NCI-H1694 treated with DMSO at 0.1 percent for 48 hours (cell line): ENCODE measurements at places on chromosomes 11 and 22.

DNA sequence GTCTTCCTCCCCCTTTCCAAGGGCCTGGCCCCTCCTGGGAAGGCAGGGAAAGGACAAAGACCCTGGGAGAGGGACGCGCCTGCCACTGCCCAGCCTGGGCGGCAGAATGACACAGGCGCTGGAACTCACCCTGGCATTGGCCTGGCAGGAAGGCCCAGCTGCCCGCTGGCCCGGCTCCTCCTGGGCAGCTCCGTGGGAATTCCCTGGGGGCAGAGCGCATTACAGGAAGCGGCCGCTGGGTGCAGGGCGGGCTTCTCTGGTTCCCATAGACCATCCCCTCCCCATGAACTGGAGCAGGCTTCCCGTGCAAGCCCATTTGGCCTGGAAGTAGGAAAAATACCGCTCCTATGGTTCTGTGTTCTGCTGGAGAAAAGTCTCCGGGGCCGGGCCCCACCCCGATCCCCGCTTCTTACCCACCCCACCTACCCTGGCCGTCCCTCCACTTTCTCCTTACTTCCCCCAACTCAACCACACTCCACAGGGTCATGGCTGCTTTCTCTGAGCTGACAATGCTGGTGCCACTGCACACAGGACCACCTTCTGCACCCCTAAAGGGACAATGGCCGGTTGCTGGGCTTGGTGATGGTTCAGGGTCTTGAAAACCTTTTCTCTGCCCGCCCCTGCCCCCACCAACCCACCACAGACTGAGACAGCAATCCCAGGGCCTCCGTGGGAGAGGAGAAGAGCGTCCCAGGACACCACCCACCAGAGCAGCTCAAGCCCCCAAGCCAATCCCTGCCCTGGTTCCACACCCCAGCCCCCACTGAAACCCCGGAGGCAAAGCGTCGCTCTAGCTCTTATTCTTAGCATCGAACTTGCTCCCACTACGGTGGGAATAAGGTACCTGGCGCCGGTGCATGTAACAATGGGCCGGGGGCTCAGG is 58.9 kb downstream of the LINC01488 start:
- DNase-seq, result no peak

GRCh38 chr22:34913826-34914225 is 152.1 kb upstream of the ISX start:
- no peak for DNase-seq

- no peak for DNase-seq
These were observed 25.4 kb upstream of the MUC5B start for GRCh38 chr11:1197431-1197885.

DNA sequence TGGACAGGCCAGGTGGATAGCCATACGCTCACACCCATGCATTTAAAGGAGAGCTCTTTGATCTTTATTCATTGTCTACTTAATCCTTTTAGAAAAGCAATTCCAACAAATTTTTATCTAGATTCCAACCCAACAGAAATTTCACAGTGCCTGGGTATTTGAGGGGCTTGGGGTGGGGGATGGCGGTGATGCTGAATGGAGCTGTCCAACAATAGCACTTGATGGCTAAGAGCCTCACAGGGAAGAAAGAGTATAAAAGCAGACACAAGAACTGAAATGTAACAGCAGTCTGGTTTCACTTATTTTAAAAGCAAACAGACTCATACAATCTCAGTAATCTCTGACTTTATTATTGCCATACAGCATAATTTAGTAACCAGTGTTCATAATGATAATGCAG is 101.8 kb upstream of the SORL1-AS1 start:
- no peak for DNase-seq

DNA sequence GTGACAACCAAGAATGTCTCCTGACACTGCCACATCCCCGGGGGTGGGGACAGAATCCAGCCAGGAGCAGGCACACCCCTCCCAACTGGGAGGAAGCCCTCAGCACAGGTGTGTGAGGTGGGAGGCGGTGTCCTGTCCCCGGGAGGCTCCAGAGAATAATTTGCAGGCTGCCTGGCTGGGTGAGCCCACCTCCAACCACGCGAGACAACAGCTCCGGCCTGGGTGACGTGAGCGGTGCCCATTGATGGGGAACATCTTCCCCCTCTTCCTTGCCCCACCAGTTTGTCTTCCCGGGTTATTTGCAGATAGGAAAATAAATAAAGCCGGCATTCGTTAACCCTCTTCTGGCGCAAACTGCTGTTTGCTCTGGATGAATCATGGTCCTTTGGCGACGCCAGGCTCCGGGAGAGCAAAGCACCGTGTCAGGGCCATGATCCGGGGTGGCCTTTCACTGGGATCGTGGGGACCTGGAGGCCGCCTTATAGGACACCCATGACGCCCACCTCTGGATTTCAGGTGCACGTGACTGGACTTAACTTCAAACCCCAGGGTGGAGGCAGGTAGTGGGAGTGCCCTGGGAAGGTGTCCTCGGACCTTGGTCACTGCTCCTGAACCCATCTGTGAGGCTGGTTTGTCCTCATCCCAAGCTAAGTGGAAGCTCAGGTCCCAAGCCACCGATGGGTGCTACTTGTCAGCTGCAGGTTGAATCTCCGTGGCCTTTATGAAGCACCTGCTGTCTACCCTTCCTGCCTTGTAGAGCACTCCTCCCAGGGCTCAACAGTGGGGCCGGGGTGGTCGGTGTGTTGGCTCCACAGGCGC is 13.9 kb downstream of the CCND1 start:
- no peak for DNase-seq

- DNase-seq, result peak; percentile 7
These were observed 2.2 kb downstream of the PAK1 start for GRCh38 chr11:77471558-77472193.

DNA sequence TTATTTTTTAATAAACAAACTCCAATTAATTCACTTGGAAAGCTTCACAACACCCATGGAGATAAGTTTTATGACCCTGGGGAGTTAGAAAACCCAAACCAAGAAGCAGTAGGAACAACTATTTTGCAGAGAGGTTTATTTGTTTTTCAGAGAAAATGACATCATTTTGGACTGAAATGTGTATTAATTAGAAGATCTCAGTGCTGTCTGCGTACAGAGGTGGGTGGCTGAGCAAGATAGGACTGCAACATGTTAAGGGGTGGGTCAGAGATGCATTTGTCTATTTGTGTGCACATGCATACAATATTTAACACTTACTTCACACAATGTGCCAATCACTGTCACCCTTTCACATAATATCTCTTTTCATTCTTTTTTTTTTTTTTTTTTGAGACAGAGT is 1.1 kb downstream of the SCGB1A1 start:
- DNase-seq, result no peak

DNA sequence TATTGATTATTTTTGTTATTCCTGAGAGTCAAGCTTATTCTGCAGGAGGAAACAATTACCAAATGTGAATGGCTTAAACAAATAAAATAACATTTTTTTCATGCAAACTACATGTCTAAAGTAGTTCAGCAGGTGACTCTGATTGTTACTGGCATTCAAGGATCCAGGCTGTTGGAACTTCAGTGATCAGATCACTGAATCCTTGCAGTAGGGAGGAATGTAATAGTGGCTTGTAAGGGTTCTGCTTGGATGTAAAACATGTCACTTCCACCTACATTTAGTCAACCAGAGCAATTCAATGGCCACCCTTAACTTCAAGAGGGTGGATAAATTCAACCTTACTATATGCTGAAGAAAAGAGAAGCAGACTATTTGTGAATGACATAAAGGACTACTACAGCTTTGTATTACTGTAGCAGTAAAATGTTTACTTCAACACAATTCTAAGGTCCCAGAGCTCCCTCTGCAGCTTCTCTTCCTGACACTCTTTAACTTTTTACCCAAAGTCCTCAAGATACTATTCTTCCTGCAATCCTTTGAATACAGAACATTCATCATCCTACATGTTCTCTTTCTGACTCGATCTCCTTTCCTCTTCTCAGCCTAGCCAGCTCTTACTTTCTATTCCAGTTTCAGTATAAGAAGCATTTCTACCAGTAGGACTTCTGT is 284.0 kb downstream of the LRRC4C start:
- DNase-seq, result no peak

DNA sequence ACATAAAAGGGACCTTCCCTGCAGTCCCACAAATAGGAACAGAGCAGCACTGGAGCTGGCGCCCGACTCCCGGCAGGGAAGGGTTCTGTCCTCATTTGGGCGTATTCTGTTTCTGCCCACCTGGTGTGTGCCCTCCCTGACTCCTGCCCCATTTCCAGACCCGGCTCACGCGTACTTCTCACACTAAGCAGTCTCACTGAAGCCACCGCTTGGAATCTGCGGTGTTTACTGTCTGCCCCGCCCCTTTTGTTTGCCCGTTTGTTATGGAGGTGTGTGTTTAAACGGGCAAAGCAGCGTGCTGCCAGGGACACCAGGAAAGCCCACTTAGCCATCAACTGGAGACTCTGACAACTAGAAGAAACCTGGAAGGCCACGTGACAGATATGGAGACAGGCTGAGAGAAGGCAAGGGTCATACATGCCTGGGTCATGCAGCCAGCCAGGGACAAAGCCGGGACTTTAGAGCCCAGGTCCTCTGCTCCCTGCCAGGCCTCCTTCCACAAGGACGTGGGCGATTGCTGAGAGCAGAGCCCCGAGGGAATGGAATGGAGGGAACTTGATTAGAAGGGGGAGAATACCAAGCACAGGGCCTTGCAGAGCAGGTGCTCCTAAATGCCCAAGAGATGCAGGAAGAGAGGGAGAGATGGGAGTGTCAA is 8.7 kb upstream of the EFCAB6 start:
- DNase-seq, result no peak

DNA sequence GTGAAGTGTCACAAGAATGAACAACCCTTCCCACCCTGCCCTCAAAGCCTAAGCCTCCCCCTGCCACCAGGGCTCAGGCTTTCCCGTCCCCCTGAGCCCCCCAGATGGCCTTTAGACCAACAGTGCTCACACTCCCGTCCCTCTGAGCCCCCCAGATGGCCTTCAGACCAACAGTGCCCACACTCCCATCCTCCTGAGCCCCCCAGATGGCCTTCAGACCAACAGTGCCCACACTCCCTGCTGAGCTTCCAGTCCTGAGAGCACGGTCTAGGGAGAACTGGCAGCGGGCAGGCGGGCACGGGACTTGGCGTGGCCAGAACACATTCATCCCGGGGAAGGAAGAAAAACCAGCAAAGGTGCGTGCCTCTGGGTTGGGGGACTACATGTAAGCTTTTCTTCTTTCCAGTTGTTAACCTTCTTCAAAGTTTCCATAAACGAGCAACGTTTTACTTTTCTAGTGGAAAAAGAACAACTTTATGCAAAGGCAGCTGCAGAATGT is 2.5 kb downstream of the MRGPRG start:
- no peak for DNase-seq

GRCh38 chr11:8205566-8205965 is 36.7 kb upstream of the RIC3 start:
- DNase-seq, result no peak

GRCh38 chr11:92396133-92396532 is 171.5 kb downstream of the FAT3 start:
- DNase-seq, result no peak

GRCh38 chr11:78192223-78192719 is 3.6 kb downstream of the USP35 start:
- DNase-seq, result no peak

GRCh38 chr11:121448431-121448941 is 3.6 kb upstream of the SORL1 start:
- no peak for DNase-seq

- no peak for DNase-seq
These were observed 2.9 kb upstream of the BID start for GRCh38 chr22:17777005-17777716.

GRCh38 chr11:131883332-131883731 is 512.9 kb downstream of the NTM start:
- DNase-seq, result no peak

GRCh38 chr11:32255841-32256240 is 165.0 kb downstream of the RCN1 start:
- peak; percentile 99 for DNase-seq

GRCh38 chr11:88484873-88485621 is 147.5 kb upstream of the CTSC start:
- DNase-seq, result peak; percentile 25

DNA sequence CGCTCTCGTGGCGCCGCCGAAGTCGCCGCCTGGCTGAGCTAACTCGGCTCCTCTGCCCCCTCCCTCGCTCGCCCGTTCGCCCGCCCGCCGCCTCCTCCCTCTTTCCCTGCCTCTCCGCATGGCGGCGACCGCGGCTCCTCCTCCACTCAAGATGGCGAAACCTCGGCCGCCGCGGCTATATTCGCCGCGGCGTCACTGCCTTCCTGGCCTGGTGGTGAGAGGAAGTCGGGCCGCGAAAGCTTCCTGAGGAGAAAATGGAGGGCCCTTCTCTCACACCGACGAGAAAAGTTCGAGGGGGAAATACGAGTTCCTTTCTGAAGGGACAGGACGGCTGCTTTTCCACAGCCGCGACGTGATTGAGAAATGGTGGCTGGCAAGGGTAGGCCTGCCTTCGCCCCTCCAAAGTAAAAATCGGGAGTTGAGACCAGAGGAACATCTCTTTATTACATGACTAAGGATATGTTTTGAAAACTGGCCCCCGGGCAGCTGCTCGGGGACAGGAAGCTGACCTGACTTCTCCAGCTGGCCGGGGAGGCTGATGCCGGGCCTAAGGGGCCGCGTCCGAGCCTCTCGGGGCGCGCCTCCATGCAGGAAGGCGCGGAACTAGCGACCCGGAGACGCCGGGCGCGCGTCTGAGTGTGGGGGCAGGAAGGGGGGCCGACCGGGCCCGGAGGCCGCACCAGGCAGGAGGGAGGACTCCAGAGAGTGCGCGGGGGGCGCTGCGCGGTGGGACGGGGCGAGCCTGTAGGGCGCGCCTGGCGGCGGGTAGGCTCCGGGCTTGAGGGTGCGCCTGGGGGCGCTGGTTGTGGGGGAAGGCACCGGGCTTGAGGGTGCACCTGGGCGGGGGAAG is at the start of gene DDX6:
TSS of gene DDX6 (minus strand) at position 54 of the 850 bp plus-strand sequence. CDS start 4,913 bp downstream, outside the sequence.
- DNase-seq, result peak; percentile 2

- peak; percentile 3 for DNase-seq
These were observed 35.0 kb downstream of the CWC15 start for GRCh38 chr11:94938095-94939055.

GRCh38 chr11:12717851-12718291 is 43.6 kb downstream of the TEAD1 start:
- DNase-seq, result no peak

- DNase-seq, result no peak
These were observed 2.5 kb upstream of the ZBED4 start for GRCh38 chr22:49850959-49851802.

DNA sequence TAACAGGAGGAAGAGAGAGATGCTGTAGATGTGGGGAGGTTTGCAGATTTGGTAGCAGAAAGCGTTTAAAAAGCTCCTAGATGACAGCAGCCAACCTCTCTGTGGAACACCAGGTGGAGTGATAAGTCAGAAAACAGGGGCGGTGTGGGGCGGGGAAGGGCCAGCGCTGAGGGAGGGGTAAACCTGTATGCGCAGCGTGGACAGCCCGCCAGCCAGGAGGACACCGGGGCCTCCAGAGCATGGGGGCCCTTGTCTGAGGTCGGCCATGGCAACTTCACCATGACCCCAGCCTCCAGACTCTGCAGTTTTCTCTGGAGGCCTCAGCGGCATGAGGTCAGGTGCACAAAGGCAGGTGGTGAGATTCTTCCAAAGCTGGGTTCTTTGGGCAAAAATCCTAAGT is 423.7 kb downstream of the BRD1 start:
- no peak for DNase-seq

- no peak for DNase-seq
These were observed 8.6 kb downstream of the LARGE2 start for GRCh38 chr11:45930951-45931570.

- no peak for DNase-seq
These were observed 83.2 kb upstream of the CLDN5 start for GRCh38 chr22:19607192-19608002.
